ENCODE measurements at places on chromosomes 5 and 9.

GRCh38 chr9:90167914-90168313 lies 474.7 kb downstream of the DIRAS2 start:
- no peak for DNase-seq

- no peak for DNase-seq
Measured at GRCh38 chr5:43033841-43034590, 6.1 kb downstream of the ANXA2R start.

- no peak for DNase-seq
Measured at GRCh38 chr5:112210430-112211005, 208.6 kb downstream of the EPB41L4A start.

- DNase-seq, result no peak
Measured at GRCh38 chr9:15522130-15522755, 11.5 kb upstream of the PSIP1 start.

- DNase-seq, result no peak
Measured at GRCh38 chr5:122458278-122458872, 146.3 kb downstream of the SNCAIP start.

- no peak for DNase-seq
Measured at GRCh38 chr5:152593388-152593787, 188.3 kb upstream of the NMUR2 start.

DNA sequence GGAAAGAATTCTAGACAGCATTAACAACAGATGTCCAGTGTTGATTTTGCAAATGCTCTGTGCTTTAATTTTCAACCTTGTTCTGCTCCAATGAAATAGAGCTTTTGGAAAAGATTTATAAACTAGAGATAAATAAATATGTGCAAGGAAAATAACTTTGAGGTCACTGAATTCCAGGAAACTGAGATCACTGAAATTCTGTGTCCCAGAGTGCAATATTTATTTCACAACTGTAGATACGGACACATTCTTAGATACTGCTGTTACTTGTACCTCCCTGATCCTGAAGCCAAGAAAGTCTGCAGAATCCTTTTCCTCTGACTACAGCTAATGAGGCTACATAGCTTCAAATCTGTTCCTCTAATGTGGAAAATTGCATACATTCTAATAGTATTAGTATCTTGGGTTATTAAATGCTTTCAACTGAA lies 222.9 kb downstream of the DOCK8 start:
- no peak for DNase-seq

Data from activated naive CD4-positive, alpha-beta T cell (primary cell).